ENCODE measurements at places on chromosomes 12 and 14.

DNA sequence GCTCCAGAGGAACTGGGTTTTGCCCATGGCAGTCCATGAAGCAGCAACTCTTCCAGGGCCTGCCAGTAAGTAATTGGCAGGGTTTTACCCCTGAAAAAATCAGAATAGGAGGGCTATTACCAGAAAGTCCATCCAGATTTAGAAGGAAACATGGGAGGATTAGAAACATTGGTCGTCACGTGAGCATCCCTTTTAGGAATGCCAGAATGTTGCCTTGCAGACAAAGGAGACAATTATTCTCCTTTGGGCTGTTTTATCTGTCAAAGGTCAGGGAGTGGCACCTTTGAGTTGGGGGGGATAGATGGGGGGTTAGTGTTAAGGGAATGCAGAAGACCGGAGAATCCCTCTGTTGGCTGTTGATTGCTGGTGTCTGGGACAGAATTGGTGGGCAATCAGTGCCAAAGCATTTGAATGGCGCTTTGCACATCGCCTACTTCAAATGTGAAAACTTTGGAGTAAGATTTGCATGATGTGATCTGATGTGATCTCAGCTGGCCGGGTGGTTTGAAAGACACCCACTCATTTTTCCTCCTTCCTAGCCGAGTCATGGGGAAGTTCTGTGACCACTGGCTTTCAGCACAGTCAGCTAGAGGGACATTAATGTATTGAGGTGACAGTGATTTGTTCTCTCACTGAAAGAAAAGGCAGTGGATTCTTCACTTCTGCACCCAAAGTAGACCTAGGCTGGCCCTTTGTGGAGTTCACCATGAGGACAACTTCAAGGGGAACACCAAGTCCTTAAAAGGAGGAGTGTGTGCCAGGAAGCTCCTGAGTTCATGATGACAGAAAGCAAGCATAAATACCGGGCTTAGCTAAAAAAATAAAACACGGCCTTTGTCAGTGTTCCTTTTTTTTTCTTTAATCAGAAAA is 31.4 kb downstream of the FLVCR2 start:
- DNase-seq = no peak

DNA sequence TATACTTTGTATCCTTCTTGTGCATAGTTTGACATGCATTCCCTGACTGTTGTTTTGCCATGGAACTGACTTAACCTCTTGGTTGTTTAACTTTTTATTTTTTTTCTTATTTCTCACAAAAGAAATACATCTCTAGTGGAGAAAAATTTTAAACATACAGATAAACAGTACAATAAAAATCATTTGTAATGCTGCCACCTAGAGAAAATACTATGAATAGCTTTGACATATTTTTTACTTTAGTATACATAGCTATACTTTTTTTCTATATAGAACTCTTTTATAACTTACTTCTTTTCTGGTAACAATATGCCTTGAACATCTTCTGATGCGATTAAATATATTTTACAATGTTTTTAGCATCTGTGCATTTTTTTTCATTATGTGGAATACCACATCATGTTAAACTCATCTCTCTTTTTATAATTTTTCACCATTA is 184.5 kb downstream of the AKAP6 start:
- DNase-seq = no peak

- peak; percentile 80 for DNase-seq
Measured at GRCh38 chr12:4271717-4272423, 1.7 kb upstream of the CCND2 start.

DNA sequence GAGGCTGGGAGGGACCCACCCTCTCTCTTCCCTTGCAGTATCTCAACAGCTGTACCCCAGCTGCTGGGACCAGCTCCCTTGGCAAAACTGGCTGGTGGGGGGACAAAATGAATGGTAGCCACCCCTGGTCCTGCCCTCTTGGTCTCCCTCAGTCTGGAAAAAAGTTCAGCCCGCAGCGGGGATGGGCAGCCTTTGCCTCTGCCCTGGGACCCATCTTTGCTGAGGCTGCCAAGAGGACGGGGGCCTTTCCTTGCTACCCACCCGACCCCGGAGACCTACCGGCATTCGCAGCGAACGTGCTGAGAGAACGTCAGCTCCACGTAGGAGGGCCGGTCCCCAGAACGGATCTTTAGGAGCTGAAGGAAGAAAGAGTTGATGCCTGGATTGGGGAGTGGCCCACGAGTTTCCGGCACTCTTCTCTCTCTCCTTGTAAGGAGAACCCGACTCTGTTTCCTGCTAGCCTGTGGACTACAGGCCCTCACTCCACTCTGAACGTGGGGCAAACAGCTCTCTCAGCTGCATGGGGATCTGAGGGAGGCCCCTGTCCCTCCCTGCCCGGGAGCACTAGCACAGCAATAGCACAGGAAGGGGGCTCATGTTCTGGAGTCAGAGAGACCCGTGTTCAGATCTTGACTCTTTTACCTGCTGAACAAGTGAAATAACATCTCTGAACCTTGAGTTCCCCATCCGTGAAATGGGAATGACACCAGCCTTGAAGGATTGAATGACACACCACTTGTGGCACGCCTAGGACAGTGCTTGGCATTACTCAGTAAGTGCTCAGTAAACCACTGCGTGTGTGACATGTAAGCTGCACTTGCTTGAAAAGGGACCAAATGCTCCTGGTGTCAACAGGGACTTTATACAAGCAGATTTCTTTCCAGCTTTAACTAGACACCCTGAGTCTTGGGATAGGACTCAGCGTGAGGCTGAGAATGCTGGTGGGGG is 6.9 kb downstream of the PGF start:
- DNase-seq = no peak
